Esophagus muscularis mucosa (tissue), 4 donors: ENCODE measurements at places on chromosomes 3 and 15. TPM values are rescaled to one million over a fixed set of nuclear protein-coding genes. Genes with fewer than 3 reads are reported as not detected.

- no peak for DNase-seq
Measured at GRCh38 chr3:178532476-178532875, 3.8 kb upstream of the KCNMB2 start.

Gene C3orf20
- 0.11 TPM for total RNA-seq

Gene ZNF620
- 2.2 TPM for total RNA-seq

DNA sequence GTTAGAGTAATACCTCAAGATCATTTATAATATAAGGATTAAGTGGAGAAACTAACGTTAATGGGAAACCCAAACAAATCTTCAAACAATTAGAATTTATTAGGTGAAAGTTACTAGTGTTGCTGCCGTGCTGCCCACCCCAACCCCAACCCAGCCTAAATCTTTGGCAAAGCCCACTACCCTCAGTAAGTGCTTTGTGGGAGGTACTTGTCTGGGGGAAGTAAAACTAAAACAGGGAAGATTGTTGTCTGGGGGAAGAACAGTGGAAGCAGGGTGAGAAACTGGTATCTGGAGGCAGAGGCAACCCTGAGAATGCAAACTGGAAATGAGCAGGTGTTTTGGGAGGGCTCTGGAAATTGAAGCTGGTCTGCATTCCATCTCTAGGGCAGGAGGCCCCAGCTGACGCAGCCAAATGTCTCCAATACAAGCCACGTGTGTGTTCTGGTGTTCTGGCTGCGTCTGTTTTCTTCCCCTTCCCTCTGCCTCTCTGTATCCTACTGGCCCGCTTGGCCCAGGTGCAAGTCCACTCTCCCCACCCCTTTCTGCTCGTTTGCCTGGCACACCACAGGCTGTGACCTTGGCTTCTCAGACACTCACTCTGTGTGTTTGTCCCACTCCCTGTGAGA is 32.7 kb downstream of the FEM1B start:
- DNase-seq, result peak; percentile 81

- DNase-seq, result no peak
Measured at GRCh38 chr3:55329849-55330248, 157.3 kb downstream of the WNT5A start.

Gene IQCF5
- total RNA-seq, result not detected

Gene CSTA
- 3.5 TPM for total RNA-seq

DNA sequence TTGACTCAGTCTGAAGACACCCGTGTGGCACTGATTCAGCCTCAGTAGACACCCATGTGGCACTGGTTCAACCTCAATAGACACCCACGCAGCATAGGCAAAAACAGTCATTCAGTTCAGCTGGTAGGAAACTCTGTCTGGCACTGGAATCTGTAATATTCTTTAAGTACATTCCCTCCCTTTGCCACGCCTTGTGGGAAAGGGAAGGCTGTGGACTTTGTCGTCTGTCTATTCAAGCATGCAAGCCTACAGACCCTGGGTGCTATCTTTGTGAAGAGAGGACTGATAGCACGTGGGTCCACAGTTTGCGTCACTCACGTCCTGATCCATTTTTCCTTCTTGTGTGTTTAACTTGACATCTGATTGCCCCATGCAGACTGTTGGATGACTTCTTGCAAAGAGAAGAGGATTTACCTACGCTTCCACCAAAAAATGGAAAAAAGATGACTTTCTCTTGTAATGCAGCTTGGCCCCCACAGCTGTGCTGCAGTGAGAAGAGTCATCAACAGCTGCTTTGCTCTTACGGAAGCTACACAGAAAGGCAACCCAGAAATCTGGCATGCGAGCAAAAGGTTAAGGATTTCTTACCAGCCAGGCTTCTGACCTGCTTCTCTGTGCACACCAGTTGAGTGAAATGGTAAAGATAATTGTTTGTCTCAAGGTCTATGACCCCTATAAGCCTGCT is 278.1 kb downstream of the ULK4 start:
- no peak for DNase-seq

- no peak for DNase-seq
Measured at GRCh38 chr15:79292011-79292410, 9.5 kb downstream of the ANKRD34C start.

Gene ESYT3
- 0.83 TPM for total RNA-seq

- DNase-seq, result no peak
Measured at GRCh38 chr3:145952536-145952935, 208.4 kb downstream of the PLOD2 start.

- DNase-seq, result no peak
Measured at GRCh38 chr3:156098437-156099035, 21.8 kb upstream of the KCNAB1 start.

Gene CA12
- 3.3 TPM for total RNA-seq

- no peak for DNase-seq
Measured at GRCh38 chr3:151439652-151440125, 21.2 kb downstream of the IGSF10 start.

GRCh38 chr3:181771120-181771519 is 59.4 kb downstream of the SOX2 start:
- DNase-seq, result no peak

GRCh38 chr15:81413851-81414250 is 39.8 kb upstream of the TMC3 start:
- no peak for DNase-seq

DNA sequence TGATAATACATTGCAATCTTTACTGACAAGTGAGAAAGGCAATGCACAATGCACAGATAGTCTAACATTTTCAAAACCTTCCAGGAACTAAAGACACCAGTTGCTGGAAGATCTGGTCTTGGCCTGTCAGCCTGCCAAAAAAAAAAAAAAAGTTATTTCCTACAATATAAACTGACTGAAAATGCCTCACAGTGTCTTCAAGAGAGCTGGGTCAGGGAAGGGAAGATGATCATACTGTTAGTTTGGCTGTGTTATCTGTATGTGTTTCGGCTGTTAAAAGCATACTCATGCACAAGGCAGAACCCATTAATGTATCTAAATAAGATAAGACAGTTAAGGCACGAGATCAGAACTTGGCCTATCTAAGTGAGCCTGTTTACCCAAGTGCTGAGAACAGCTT is 673.4 kb downstream of the MECOM start:
- DNase-seq, result no peak
